ENCODE measurements at places on chromosomes 12 and 14.

GRCh38 chr12:88400302-88400701 lies 180.0 kb downstream of the KITLG start:
- no peak for DNase-seq

DNA sequence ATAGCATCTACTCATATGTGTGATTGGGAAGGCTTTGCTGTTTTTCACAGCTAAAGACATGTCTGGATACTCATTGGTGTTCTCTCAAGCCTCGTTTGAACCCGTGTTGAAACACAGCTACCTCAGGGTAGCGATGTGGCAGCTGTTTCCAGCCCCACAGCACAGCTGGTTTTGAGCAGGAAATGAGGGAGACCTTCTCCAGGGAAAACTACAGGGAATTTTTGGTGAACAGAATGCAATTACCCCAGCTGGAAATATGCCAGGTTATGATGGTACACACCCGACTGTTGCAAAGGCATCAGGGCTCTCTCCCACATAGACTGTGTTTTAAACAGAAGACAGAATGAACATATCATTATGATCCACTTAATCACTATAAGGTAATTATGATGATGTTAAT lies 828.9 kb downstream of the VRK1 start:
- DNase-seq, result no peak

DNA sequence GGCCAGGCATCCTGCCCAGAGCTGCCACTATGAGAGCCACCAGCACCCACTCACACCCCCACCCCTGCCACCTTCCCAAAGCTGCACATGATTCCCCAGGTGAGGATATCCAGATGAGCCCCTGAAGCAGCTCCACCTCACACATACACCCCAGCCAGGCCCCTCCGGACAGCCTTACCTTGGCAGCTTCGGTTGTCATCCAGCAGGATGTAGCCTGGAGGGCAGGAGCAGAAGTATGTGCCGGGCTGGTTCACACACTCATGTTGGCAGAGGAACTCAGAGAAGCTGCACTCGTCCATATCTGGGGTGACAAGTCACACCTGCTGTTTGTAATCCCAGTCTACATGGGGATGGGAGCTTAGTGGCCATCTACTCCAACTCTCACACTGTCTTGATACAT lies 15.4 kb upstream of the TC2N start:
- DNase-seq, result no peak

DNA sequence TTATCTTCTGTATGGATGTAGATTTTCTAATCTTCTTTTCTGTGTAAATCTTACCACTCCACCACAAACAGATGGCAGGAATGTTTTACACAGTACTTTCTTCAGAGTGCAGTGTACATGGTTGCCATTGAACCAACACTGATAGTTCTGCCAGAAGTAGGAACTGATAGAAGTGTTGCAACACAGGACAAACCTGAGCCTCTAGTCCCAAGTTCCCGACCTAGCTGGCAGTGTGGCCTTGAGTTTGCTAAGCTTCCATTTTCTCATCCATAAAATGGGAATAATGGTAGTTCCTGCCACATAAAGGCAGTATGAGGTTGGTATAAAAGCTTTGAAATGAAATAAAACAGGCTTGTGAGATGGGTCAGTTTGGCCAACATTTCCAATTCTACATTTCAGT lies 50.8 kb upstream of the SAV1 start:
- DNase-seq, result no peak

- DNase-seq, result peak; percentile 73
These were observed 36.4 kb upstream of the AEBP2 start for GRCh38 chr12:19402743-19403431.

- DNase-seq, result no peak
These were observed 179.9 kb downstream of the BTG1 start for GRCh38 chr12:91965781-91966180.

- peak; percentile 50 for DNase-seq
These were observed 201.7 kb downstream of the STXBP6 start for GRCh38 chr14:24848102-24848790.

- no peak for DNase-seq
These were observed 6.8 kb downstream of the CEP170B start for GRCh38 chr14:104871656-104872468.

- DNase-seq, result peak; percentile 71
These were observed 37.3 kb downstream of the AKAP6 start for GRCh38 chr14:32366256-32366879.

DNA sequence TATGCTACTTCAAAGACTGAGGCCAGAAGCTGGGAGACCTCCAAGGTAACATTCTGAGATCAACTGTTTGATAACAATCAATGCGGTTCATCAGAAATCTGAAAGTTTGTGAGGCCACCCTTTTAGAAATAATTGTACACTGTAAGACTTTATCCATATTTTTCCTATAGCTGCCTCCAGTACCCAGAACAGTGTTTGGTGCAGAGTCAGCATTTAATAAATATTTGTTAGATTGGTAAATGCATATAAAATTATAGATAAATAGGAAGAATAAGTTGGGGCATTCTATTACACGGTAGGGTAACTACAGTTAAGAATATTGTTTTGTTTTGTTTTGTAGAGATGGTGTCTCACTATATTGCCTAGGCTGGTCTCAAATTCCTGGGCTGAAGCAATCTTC lies 141.4 kb downstream of the C12orf42 start:
- DNase-seq, result no peak

DNA sequence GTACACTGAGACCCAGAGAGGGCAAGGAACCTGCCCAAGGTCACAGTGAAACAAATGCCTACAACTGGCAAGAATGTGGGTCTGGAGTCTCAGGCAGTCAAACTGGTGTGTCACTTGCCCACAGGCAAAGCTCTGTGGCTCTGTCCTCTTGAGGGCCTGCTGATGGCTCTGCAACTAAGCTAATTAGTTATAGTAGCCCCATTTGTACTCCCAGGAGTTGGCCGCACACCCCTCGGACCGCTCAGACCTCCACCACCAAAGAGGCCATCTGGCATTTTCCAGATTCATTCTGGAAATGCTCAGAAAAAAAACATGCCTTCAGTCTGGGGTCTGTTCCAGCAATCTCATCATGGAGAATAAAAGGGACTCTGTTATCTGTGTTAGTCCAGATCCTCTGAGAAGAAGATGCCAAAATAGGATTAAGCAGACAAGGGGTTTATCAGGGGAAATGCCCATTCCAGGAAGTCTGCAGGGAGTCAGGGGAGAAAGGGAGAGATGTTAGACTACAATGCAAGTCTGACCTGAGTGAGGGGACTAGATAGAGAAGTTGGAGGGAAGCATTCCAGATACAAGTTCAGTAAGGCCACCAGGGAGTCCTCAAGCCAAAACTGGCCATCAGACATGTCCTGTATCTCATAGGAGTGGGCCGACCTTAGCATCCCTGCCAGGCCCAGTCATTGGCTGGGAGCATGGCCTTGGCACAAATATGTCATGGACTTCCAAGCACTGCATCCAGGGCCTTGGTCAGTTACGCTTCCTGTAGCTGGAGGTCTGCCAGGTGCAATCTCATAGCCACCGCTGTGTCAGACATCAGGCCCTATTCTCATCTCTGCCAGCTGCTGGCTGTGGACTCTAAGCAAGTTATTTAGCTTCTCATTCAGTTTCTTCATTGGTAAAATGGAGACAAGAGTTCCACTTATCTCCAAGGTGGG lies 15.4 kb upstream of the OAS1 start:
- DNase-seq, result peak; percentile 3

DNA sequence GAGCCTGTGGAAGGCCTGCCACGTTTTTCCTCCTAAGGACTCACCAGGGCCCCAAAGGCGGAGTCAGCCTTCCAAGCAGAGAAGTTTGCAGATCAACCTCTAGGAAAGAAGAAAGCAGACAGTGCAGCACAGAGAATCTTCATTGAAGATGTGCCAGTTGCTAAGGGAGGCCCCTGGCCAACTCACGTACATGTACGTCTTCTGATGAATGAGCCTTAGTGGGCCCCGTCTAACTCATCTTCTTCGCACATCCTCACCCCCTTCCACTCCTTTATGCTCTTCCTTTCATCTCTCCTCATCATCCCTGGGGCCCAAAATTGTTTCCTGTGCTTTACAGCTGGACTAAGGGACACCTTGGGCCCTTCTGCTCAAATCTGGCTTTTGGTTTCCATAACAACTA lies 703.0 kb upstream of the TBX3 start:
- no peak for DNase-seq

GRCh38 chr14:83455561-83455960 lies 1921.9 kb upstream of the SEL1L start:
- no peak for DNase-seq

- DNase-seq, result peak; percentile 91
These were observed 2.5 kb downstream of the NUAK1 start for GRCh38 chr12:106136263-106136662.

- no peak for DNase-seq
These were observed 165.9 kb upstream of the TMEM260 start for GRCh38 chr14:56413721-56414120.

GRCh38 chr12:3091038-3091319 lies 13.8 kb downstream of the TSPAN9 start:
- DNase-seq, result no peak

DNA sequence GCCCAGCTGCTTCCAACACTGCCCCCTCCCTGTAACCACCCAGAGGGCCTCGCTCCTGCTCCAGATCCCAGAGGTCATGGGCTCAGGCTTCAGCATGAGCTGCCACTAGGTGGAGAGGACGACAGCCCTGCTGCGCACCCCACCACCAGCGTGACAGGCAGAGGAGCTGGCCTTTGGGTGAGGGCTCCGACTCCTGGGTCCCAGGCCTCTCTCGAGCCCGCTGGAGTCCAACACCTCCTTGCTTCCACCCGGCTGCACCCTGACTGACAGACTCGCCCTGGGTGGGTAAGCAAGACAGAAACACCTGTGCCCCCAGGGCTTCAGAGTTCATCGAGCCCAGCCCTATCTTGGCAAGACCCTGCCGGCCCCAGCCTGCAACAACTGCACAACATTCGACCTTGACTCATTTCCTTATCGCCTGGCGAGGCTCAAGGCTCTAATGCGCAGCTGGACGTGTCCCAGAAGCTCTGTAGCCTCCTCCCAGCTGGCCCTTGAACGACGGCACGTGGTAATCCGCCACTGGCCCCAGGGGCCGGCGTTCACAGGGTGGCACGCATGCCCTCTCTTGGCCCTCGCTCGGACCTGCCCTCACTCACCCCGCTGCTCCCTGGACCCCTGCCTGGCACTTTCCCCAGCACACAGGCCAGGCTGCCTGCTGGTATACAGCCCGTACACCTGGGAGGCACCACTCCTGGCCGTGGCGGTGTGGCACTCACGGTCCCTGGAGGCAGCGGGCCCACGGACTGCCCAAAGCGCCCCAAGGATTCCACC lies 28.0 kb downstream of the VPS37B start:
- DNase-seq, result no peak

- DNase-seq, result no peak
These were observed 65.6 kb upstream of the RMST start for GRCh38 chr12:97397008-97397407.

DNA sequence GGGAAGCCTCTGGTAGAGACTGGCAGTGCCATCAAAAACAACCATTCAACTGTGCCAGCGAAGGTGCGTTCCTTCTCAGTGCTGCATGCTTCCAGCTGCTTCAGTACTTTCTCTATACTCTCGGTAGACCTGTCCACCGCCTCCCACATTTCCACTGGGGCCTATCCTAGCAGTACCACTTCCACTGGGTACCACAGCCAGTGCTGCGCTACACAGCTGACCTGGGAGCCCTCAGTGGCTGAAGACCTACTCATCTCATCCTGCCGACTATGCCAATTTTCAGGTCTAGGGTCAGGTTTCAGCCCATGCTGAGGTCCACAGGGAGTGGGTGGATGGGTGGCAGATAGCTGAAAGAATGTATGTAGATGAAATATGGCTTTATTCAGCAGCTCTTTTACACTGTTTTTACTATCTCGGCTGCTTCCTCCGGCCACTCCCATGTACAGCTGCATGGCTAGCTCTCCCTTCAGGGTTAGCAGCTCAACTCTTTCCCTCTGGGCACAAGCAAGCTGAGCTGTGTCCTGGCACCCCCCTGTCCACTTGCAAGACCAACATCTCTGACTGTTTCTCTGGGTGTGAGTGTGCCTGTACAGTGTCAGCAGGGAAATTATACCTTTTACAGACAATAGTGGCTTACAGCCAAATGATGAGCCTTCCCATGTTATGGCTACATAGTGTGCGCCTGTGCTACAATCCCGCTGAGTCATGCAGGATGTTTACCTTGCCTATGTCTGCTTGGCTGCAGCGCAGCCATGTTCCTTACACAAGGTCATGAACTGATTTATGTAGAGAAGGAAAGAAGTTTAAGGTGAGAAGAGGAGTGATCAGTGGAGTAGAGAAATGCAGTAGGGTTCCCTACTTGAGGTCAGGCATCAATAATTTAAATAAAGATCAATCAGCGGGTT lies 125.7 kb upstream of the DDHD1 start:
- DNase-seq, result peak; percentile 60

All from fibroblast of pulmonary artery (primary cell).